Stimulated activated CD4-positive, alpha-beta T cell treated with anti-CD3 and anti-CD28 coated beads, Interleukin-15, amount 100 ng/mL, for 24 hours (primary cell): ENCODE measurements at places on chromosomes 11 and 22.

- DNase-seq: no peak
Observed at GRCh38 chr22:21043860-21044535, 1.7 kb upstream of the LRRC74B start.

- no peak for DNase-seq
Observed at GRCh38 chr11:108496643-108497256, 1.4 kb downstream of the POGLUT3 start.

DNA sequence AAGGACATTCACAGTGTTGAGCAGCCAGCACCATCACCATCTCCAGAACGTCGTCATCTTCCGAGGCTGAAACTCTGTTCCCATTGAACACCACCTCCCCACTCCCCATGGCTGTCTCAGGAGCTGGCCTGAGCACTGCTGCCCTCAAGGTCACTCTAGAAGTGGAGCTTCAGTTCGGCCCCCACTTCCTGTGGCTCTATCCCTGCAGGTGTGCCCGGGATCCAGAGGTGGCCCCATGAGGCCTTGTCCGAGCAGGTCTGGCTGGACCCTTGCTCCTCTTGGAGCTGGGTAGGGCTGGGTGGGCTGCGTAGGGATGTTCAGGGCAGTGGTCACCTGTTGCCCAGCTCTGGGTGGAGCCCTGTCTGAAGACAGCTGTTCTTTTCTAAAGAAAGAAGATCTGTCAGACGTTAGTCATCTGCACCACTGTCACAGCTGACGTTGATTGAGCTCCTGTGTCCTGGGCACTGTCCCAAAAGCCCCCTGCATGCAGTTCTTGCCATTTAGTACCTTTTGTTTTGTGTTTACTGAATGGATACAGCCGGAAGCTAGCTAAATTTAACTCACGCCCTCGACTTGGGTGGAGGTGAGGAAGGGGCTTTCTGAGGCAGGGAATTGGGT, 75.5 kb upstream of the CLDN5 start:
- DNase-seq: no peak

DNA sequence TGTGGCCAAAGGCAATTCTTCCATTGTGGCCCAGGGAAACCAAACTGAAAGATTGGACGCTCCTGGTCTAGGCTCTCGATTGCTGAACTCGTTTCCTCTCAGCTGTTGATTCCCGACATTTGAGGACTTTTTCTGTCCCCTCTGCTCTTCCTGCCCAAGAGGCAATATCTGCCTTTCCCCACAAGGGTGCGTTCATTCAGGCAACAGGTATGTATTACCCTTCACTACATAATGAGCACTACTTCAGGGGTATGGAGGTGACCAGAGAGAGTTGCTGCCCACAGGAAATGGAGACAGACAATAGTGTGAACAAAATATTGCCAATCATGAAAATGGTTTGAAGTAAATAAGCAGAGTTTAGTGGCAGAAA, 8.2 kb downstream of the PTH start:
- peak; percentile 13 for DNase-seq

DNA sequence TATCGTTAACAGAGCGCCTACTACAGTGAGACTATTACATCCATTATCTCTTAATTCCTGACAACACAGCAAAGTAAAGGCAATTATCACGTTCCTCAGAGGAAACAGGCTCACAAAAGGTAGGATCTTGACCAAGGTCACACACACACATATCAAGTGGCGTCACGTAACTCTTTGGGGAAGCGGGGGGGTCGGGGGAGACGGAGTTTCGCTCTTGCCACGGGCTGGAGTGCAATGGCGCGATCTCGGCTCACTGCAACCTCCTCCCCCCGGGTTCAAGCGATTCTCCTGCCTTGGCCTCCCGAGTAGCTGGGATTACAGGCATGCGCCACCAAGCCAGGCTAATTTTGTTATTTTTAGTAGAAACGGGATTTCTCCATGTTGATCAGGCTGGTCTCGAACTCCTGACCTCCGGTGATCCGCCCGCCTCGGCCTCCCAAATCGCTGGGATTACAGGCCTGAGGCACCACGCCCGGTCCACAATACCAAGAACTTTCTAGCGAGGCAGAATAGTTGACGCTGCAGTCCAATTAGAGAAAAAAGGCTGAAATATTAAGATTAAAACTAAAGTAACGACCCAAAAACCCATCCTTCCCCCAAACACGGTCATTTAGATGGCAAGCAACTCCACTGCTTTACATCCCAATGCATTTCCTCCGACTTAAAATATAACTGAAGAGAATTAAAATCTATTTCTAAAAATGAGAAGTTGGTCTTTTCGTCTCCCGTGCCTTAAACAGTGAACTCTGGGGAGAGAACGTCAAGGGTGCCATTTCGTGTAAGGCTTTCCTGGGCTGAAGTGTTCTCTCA, 1.2 kb downstream of the DDX17 start:
- peak; percentile 72 for DNase-seq

DNA sequence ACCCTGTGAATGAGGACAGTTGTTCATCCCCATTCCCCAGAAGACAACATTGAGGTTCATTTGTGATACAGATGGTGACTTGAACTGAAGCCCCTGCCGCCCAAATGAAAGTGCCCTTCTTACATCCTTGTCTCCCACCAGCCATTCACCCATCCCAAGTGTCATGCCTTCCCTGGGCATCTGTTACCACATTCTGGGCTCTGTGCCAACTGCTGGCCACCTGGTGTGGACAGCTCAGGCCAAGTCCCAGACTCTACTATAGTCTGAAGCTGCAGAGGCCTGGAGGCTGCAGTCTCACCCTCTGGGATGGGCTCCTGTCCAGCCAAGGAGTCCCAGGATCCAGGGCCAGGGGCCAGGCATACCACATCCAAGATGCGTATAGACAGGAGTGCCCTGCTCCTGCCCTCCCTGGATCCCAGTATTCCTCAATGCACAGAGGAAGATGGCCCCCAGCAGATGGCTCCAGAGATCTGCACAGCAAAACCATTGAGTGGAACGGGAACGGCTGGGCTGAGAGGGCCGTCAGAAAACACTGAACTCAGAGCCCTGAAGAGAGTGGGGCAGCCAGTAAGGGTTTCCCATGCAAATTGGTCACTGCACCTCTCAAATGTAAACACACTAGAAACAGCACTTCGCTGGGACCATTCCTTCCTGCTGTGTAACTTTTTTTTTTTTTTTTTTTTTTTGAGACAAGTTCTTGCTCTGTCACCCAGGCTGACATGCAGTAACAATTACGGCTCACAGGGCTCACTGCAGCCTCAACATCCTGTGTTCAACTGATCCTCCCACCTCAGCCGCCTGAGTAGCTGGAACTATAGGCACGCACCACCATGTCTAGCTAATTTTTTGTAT, 22.8 kb downstream of the ARRB1 start:
- peak; percentile 50 for DNase-seq

GRCh38 chr11:71245601-71246391, 6.6 kb downstream of the SHANK2 start:
- no peak for DNase-seq

DNA sequence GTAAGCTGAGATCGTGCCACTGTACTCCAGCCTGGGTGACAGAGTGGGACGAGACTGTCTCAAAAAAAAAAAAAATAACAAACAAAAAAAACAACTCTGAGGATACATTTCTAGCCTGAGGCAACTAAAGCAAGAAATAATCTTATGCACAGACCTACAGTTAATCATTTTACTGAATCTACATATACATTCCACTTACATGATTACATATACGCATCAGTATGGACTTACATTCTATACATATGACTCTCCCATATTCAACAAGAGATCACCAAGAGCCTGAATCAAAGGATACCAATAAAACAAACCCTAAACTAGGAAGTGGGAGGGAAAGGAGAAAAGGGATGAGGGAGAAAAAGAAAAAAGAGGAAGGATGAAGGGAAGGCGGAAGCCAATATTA, 1.1 kb downstream of the ALG8 start:
- DNase-seq: no peak

DNA sequence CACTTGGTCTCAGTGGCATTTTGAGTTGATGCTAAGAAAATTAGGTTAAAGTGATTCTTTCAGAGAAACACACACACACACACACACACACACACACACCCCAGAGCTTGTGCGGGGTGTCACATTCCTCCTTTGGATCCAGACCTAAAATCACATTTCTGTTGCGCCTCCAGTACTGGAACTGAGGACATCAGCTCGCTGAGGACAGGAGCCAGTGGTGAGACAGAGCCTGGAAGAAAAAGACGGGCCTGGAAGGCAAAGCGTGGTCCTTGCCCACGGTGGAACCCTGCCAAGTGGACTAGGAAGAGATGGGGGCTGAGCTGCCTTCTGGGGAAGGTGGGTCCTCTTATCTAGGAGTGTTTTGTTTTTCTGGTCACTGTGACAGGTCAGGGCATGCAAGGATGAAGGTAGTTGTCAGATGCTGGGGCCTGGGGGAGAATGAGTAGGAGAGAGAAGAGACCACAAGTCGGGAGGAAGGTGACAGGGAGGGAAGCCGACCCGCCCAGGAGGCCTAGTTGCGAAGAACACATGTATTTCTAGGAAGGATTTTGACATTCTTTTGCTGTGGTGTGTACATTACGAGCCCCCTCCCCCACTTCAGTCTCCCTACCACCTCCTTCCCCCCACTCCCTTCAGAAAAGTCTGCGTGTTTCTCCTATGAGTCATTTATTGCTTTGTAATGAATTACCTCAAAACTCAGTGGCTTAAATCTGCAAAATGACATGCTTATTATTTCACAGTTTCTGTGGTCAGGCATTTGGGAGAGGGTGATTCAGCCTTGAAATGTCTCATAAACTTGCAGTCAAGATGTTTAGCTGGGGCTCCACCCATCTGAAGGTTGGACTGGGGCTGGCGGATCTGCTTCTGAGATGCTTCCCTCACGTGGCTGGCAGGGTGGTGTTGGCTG, 4.8 kb upstream of the ELFN2 start:
- peak; percentile 72 for DNase-seq

GRCh38 chr22:47161631-47162030, 399.2 kb downstream of the TBC1D22A start:
- DNase-seq: no peak

DNA sequence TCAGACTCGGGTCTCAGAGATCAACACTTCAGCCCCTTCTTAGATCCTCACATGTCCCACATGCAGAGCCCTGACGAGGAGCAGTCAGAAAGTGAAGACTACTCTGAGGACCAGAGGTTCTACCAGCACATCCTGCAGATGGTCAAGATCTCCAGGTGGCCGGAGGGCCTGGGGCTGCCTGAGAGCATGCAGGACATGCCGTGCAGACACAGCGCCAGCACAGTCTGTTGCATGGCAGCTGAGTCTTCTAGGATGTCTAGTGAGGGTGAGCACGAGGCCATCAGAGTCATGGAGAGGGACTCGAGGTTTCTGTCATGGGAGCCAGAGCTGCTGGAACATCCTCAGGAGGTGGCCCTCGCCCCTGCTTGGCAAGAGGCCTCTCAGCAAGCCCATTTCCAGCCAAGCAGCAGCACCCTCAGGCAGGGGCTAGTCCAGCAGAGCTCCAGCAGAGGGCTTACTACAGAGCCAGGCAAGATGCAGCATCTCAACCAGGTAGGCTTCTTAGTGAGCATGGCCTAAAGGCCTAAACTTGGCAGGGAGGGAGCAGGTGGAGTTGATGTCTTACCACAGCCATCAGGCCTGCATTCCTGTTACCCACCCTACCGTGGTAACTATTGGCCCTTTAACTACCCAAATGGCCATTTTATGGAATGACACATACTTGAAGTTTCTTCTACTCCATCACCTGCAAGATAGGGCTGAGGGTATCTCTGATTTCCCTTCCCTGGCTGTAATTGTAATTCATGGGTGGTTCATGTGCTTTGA, 28.7 kb downstream of the CEP164 start:
- no peak for DNase-seq

GRCh38 chr11:64917663-64917995, 620 bp upstream of the ATG2A start:
- DNase-seq: no peak

- DNase-seq: no peak
Observed at GRCh38 chr11:73215191-73216134, 2.6 kb upstream of the P2RY2 start.

- no peak for DNase-seq
Observed at GRCh38 chr11:57815877-57816276, 54.3 kb downstream of the CTNND1 start.

- DNase-seq: peak; percentile 86
Observed at GRCh38 chr11:123061403-123062157, at the start of gene HSPA8. TSS of gene HSPA8 (minus strand) at chr11:123062136. CDS start at chr11:123061324, 812 bp downstream.

DNA sequence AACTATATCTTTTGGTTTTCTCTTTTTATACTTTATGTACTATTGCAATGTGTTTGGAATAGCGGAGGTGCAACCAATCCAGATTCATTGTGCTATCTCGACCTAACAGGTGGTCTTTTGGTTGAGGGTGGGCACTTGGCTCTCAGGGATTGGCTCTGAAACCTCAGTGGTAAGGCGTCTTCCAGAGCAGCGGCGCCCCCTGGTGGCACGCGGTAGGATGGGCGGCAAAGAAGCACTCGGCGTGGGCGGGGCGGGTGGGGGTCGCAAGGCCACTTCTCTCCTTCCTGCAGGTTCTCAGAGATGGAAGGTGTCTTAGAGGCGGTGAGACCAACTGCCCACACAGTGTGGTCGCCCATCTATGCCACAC, 19.2 kb upstream of the PLET1 start:
- peak; percentile 79 for DNase-seq
